ENCODE measurements at places on chromosomes 12 and 14. TPM values are rescaled to one million over a fixed set of nuclear protein-coding genes. Genes with fewer than 3 reads are reported as not detected.
A peak's percentile ranks its signal among the peaks of the same experiment; 100 is the strongest.

Gene GDF3
- total RNA-seq = 77.7 TPM

Gene TEX52
- total RNA-seq = not detected

DNA sequence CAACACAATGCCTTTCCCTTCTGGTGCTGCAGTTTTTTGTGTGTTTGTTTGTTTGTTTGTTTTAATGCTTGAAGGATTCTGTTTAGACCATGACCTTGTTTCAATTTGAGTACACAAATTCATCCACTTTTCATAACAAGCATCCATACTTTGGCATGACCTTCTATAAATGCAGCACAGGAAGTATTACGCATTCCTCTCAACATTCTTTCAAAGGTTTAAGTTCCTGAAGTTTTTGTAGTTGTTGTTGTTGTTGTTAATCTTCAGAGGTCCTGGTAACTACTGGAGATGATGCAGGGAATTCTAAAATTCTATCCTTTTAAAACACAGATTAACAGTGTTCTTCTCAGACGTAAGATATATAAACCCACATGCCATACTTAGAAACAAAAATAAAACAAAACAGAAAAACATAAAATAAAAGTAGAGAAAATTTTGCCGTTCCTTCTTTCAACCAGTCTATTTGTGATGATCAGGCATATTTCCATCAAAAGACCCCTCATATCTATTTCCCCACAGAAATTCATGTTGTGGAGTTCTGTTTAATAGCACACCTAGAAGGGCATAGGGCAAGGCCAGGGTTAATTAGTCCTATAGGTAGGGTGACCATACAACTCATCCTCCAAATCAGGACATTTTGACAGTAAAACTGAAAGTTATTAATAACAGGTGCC lies 529.9 kb downstream of the NOVA1 start:
- H3K4me3 ChIP-seq = no peak overlapping the region
- no peak overlapping the region for H3K27ac ChIP-seq
- H3K27me3 ChIP-seq = no peaks in the 10 kb centered on the region

GRCh38 chr14:75980856-75981255 lies 939 bp downstream of the TGFB3 start:
- H3K36me3 ChIP-seq = no peaks in the 10 kb centered on the region
- H3K4me3 ChIP-seq = peak overlapping the region; percentile 92
- peaks cover 21% of the 10 kb centered on the region for H3K4me1 ChIP-seq
- DNase-seq = no peak

- peak; percentile 46 for DNase-seq
- no peaks in the 10 kb centered on the region for H3K36me3 ChIP-seq
- no peak overlapping the region for H3K27ac ChIP-seq
- no peaks in the 10 kb centered on the region for H3K27me3 ChIP-seq
These were observed 635 bp downstream of the LTA4H start for GRCh38 chr12:96034621-96035282.

DNA sequence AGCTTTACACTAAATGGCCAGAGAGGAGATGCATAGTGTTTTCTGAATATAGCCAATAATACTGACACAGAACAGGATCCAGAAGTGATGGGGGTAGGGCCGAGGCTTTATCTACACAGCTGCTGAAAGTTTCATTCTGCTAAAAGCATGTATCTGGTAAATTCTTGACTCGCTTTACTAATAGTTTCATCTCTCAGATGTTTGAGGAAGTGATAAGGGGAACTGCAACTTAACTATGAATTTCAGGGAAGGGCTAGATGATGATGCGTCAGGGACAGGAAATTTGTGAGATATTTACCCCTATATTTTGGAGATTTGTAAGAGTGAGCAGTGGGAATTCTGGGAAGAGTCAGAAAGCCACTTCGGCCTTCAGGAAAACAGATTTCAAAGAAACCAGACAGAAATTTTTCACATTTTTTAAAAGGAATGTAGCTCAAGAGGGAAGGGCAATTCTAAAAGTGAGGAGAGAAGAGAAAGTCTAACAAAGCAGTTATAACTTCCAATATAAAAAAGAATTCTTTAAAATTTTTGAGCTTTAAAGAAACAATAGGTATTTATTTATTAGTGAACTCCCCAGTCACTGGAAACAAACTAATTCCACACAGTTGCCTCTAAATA lies 243.1 kb downstream of the BCAT1 start:
- H3K36me3 ChIP-seq = no peaks in the 10 kb centered on the region
- no peak overlapping the region for H3K4me3 ChIP-seq
- H3K27me3 ChIP-seq = peaks cover 6% of the 10 kb centered on the region
- no peak for DNase-seq
- no peak overlapping the region for H3K27ac ChIP-seq

- no peak overlapping the region for H3K4me3 ChIP-seq
- H3K36me3 ChIP-seq = no peaks in the 10 kb centered on the region
- H3K27me3 ChIP-seq = peaks cover 2% of the 10 kb centered on the region
- no peak overlapping the region for H3K27ac ChIP-seq
- DNase-seq = no peak
These were observed 62.9 kb upstream of the PTPRQ start for GRCh38 chr12:80381121-80381520.

DNA sequence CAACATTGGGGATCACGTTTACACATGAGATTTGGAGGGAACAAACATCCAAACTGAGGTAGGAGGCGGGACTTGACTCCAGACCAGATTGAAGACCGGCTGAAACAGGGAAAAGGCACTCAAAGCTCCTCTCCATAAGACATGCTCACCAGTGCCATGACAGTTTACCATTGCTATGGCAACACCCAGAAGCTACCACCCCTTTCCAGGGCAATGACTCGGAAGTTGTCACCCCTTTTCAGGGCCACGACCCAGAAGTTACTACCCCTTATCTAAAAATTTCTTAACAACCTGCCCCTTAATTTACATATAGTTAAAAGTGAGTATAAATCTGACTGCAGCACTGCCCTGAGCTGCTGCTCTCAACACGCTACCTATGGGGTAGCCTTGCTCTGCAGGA lies 34.1 kb downstream of the TMEM233 start:
- no peak for DNase-seq
- peaks cover 26% of the 10 kb centered on the region for H3K36me3 ChIP-seq
- H3K27ac ChIP-seq = no peak overlapping the region
- H3K27me3 ChIP-seq = no peaks in the 10 kb centered on the region
- H3K4me1 ChIP-seq = no peaks in the 10 kb centered on the region
- H3K4me3 ChIP-seq = peak overlapping the region; percentile 21

GRCh38 chr14:79017561-79017960 lies 847.4 kb downstream of the NRXN3 start:
- H3K36me3 ChIP-seq = no peaks in the 10 kb centered on the region
- no peak overlapping the region for H3K4me3 ChIP-seq
- no peak overlapping the region for H3K27ac ChIP-seq
- no peak for DNase-seq

Measured in endothelial cell (in vitro differentiated cells).